ENCODE measurements at places on chromosomes 6 and 20. TPM values are rescaled to one million over a fixed set of nuclear protein-coding genes. Genes with fewer than 3 reads are reported as not detected.

Gene HCRTR2
- not detected for total RNA-seq

Gene DPPA5
- total RNA-seq: not detected

Gene BPIFB1
- total RNA-seq: not detected

Gene TRDN
- not detected for total RNA-seq

Gene AVP
- not detected for total RNA-seq

Gene C6orf163
- 2.7 TPM for total RNA-seq

Gene GRM1
- under 0.01 TPM for total RNA-seq

Gene HSD17B8
- 2.7 TPM for total RNA-seq

Gene FLOT1
- 114 TPM for total RNA-seq

Gene PRPH2
- 3.3 TPM for total RNA-seq

Gene CLPSL2
- total RNA-seq: not detected

Gene MUC21
- not detected for total RNA-seq

Measured in osteoblast (primary cell).